ENCODE measurements at places on chromosomes 7 and 10. TPM values are rescaled to one million over a fixed set of nuclear protein-coding genes. Genes with fewer than 3 reads are reported as not detected.

The GDF2 gene
- total RNA-seq = not detected

The CCDC136 gene
- total RNA-seq = 5.1 TPM

GRCh38 chr10:48996329-48996728 lies 56.7 kb upstream of the LRRC18 start:
- no peaks in the 10 kb centered on the region for H3K27me3 ChIP-seq
- no peaks in the 10 kb centered on the region for H3K36me3 ChIP-seq
- DNase-seq = no peak
- no peaks in the 10 kb centered on the region for H3K4me1 ChIP-seq
- no peak overlapping the region for H3K27ac ChIP-seq

- no peak overlapping the region for H3K27ac ChIP-seq
- no peaks in the 10 kb centered on the region for H3K36me3 ChIP-seq
- H3K27me3 ChIP-seq = no peaks in the 10 kb centered on the region
- no peak overlapping the region for H3K4me3 ChIP-seq
Measured at GRCh38 chr7:137454246-137454724, 110.8 kb upstream of the PTN start.

DNA sequence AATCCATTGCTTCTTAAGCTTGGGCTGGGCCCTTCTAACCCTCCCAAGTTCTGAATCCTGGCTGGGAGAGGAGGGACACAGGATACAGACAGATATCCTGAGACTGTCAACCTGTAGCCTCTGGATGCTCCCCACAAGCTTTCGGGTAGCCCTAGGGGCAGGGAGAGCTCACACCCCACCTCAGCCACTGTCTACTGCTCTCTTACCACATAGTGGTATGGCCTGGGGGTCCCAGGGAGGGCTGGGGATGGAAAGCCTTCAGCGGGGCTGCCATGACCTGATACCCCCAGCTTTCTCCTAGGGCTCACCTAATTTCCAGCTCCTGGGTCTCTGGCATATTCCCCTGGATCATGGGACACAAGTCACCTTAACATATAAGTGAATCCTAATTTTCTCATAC lies 25.1 kb downstream of the CRHR2 start:
- no peak for DNase-seq
- no peaks in the 10 kb centered on the region for H3K4me1 ChIP-seq
- no peaks in the 10 kb centered on the region for H3K27me3 ChIP-seq
- no peak overlapping the region for H3K4me3 ChIP-seq

GRCh38 chr7:133135451-133135850 lies 53.6 kb upstream of the CHCHD3 start:
- H3K4me1 ChIP-seq = no peaks in the 10 kb centered on the region
- no peak overlapping the region for H3K4me3 ChIP-seq
- DNase-seq = no peak

DNA sequence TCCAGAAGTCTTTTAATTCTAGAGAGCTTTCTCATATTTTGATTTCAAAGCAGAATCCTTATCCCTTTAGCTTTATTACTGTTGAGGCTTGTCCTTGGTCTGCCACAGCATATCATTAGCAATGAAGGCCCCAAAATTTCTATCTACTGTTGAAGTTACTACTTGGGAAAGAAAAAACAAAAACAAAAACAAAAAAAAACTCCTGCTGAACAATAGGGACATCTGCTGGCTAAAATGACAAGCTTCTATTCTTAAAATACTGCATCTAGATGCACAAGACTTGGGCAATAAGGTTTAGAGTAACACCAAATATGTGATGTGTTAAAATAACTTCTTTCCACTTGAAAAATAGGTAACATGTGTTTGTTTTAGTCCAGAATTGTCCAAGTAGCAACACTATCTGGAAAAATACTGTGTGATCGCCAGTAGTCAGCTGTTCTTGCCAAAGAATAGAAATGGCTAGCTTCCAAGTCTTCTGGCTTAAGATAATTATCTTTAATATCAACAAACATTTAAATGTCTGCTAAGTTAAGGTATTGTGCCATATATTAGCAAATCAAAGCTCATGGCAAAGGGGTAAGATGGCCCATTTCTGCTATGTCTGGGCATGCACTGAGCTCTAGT lies 3.8 kb upstream of the DMTF1 start:
- DNase-seq = no peak
- H3K27ac ChIP-seq = no peak overlapping the region
- H3K36me3 ChIP-seq = no peaks in the 10 kb centered on the region
- no peaks in the 10 kb centered on the region for H3K4me1 ChIP-seq
- H3K4me3 ChIP-seq = no peak overlapping the region

GRCh38 chr10:129966889-129967578 lies 3.0 kb upstream of the EBF3 start:
- no peak overlapping the region for H3K27ac ChIP-seq
- no peak overlapping the region for H3K4me3 ChIP-seq
- peaks cover 40% of the 10 kb centered on the region for H3K27me3 ChIP-seq
- DNase-seq = no peak
- peaks cover 94% of the 10 kb centered on the region for H3K4me1 ChIP-seq

DNA sequence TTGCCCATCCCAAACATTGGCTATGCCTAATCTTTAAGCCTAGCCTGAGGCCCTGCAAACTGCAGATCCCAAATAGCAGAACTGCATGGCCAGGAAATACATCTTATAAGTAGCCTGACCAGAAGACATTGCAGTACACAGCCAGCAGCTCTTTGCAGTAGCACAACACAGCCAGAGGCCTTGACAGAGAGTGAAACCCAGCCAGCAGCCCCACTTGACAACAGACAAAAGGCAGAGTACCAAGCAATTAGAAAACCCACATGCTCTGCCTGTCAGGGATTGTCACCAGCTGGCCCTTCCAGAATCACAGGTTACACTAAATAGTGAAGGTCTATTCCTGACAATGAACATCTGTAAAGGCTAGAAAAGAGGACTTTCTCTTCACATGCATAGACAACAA lies 242.8 kb upstream of the TMEM72 start:
- no peak for DNase-seq
- no peak overlapping the region for H3K27ac ChIP-seq
- no peaks in the 10 kb centered on the region for H3K27me3 ChIP-seq
- no peaks in the 10 kb centered on the region for H3K4me1 ChIP-seq
- no peaks in the 10 kb centered on the region for H3K36me3 ChIP-seq

GRCh38 chr7:50022451-50022850 lies 70.6 kb downstream of the ZPBP start:
- no peak overlapping the region for H3K4me3 ChIP-seq
- no peaks in the 10 kb centered on the region for H3K27me3 ChIP-seq
- H3K36me3 ChIP-seq = no peaks in the 10 kb centered on the region
- H3K27ac ChIP-seq = no peak overlapping the region
- DNase-seq = no peak

GRCh38 chr10:118672766-118673715 lies 77.6 kb upstream of the PRLHR start:
- DNase-seq = no peak
- H3K36me3 ChIP-seq = no peaks in the 10 kb centered on the region
- H3K4me1 ChIP-seq = no peaks in the 10 kb centered on the region
- H3K27me3 ChIP-seq = no peaks in the 10 kb centered on the region

- no peak for DNase-seq
- peaks cover 14% of the 10 kb centered on the region for H3K4me1 ChIP-seq
- no peak overlapping the region for H3K4me3 ChIP-seq
- no peaks in the 10 kb centered on the region for H3K27me3 ChIP-seq
- H3K36me3 ChIP-seq = no peaks in the 10 kb centered on the region
Measured at GRCh38 chr7:131513245-131514061, 43.0 kb downstream of the PODXL start.

DNA sequence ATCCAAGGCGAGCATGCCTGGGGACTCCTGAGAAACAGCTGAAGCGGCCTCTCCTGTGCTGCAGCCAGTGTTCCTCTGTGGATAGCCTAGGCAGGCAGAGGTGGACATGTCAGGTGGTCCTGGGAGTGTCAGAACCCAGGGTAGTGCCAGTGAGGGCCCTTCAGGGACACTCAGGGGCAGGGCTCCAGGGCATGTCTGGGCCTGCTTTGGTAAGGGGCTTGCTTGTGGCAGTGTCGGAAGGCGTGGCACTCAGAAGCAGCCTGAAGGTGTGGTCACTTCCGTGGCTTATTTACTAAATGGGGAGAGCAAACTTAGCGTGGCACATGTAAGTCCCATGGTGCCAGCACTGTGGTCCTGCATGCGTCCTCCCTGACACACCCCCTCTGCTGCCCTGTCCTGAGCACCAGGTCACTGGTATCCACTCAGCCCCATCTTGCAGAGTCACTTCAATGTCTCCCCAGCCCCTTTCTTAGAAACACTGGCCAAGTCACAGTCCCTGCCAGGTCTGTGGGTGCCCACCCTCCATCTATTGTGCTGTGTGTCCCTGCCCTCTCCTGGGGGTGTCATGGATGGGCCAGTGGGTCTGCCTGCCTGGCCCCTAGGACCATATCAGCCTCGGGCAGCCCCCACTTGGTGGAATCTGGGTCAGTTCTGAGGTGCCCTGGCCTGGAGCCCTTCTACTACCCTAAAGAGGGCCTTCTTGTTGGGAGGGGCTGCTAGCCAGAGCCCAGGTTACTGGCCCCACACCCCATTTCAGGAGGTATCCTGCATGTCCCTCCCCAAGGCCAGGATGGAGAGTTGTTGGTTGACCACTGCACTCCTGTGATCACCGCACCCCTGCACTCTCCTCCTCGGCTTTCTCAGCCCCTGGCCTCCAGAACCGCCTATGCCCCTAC lies 6.4 kb downstream of the ZMIZ2 start:
- DNase-seq = no peak
- H3K27ac ChIP-seq = peak overlapping the region; percentile 54
- peaks cover 60% of the 10 kb centered on the region for H3K36me3 ChIP-seq
- no peaks in the 10 kb centered on the region for H3K27me3 ChIP-seq

Data from esophagus squamous epithelium (tissue), 5 donors.